Substantia nigra (tissue), 51 donors: ENCODE measurements at places on chromosomes 3 and 15.

DNA sequence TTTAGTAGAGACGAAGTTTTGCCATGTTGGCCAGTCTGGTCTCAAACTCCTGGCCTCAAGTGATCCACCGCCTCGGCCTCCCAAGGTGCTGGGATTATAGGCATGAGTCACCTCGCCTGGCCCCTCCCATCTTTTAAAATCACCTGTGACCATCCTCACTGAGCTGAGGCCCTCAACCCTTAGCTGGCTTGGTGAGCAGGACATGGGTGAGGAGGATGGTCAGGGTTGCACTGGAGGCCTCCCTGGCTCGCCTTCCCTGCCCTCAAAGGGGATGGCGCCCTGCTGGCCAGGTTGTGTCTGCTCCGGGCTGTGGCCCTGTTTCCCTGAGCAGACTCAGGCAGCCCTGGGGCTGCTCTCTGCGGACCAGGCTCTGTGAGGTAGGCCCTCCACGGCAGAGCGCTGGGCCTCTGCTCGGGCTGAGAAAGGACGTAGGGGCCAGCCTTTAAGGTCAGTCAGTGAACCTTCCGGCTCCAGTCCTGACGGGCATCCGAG, 33.7 kb downstream of the SYNM start:
- no peak for DNase-seq

DNA sequence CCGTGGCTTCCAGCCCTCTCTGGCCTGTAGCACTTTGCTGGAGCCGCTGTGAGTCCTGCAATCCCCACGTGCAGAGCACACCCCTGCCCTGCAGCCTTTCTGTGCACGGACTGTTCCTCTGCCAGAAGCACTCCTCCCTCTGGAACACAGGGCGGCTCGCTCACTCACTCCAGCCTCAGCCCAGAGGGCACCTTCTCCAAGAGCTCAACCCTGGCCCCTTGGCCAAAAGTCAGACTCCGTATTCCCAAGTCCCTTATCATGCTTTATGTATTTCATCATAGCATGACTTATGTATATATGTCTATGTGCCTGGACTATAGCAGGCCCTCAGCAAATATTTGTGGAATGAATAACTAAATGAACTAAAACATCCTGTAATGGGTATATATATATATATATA, 63.2 kb downstream of the ASB7 start:
- DNase-seq = no peak

DNA sequence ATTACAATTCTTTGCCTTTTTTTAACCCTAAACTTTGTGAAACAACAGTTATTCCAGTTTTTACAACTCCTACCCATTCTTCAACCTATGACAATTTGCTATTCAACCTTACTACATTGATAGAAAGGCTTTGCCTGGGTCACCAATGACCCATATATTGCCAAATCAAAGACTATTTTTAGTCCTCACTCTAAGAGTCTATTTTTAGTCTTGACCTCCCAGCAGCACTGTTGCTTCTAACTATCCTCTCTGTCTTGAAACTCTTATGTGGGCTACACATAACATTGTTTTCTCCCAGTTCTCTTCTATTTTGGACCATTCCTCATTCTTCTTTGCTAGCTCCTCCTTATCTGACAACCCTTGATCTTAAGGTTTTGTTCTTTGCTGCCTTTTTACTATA, 71.4 kb downstream of the C3orf80 start:
- no peak for DNase-seq

DNA sequence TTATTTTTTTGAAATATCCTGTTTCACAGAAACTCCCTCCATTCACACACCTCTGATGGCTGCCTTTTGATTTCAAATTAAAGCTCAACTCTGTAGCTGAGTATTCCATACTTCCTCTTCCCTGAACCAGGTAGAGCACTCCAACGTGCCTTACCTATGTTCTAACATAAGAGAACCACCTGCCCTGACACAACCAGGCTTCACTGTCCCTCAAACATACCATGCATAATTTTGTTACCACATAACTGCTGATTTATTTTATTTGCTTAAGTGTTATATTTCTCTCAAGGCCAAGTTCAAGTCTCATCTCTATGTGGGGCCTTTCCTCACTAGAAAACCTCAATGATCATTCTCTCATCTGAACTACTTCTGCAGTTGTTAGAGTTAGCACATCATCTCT, 209.7 kb downstream of the P3H2 start:
- DNase-seq = no peak

- no peak for DNase-seq
These were observed 561.9 kb downstream of the GBE1 start for GRCh38 chr3:81199587-81199986.
